ENCODE measurements at places on chromosomes 4 and X.

DNA sequence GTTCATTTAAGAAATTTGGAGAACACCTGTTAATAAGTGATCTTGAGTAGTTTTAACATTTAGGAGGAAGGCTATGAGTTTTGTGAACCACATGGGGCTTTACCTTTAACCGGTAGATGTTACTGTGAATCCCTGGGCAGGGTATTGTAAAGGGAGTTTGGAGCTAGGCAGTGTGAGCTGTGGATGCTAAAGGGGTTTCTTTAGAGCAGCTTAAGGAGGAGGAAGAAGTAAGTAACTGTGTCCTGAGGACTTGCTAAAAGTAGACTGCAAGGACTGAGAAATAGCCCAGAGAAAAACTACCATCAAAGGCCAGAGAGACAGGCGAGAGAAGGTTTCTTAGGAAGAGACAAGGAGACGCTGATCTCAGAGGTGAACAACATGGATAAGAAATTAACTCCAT is 5.6 kb downstream of the RHOH start:
- DNase-seq = no peak

GRCh38 chr4:996997-997374 is 3.8 kb upstream of the SLC26A1 start:
- no peak for DNase-seq

GRCh38 chr4:186845137-186845842 is 121.6 kb upstream of the FAT1 start:
- no peak for DNase-seq

DNA sequence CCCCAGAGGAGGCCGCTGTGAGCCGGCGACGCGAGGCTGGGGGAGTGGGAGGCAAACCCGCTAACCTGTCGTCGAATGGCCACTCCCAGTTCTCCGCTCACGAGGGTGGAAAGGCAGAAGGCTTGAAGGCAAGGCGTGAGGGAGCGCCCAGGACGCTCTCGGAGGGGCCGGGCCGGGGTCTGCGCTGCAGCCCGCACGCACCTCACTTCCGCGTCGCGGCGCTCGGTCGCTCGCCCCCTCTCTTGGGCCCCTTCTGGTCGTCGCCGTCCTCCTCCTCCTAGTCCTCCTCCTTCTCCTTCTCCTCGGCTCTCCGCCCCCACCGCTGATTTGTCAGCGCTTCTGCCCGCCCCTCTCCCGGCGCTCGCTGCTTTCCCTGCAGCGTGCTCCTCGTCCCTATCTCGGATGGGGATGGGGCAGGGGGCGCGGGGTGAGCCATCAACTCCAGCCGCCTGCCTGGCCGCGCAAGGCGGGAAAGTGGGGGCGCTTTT is at the start of gene SNCA:
TSS of gene SNCA (minus strand) at position 265 of the 488 bp plus-strand sequence. CDS start 1,494 bp downstream, outside the sequence.
- DNase-seq = peak; percentile 90

DNA sequence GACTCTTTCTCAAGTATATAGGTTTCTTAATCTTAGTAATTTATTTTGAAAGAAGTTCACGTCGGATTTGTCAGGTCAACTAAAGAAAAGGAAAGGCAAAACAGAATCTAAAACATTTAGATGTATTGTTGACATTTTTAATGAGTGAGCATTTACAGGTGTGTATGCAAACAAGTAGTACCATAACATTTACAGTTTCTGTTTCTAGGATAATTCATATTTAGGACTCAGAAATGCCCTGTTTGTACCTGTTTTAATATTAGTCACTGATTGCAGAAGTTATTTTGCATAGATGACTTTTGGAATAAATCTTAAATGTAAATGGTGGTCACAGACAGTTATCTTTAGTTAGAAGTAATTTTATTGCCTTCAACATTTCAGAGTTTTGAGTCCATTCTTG is 151.3 kb upstream of the NUDT6 start:
- no peak for DNase-seq

GRCh38 chr4:40245550-40245949 is 48.7 kb downstream of the RHOH start:
- DNase-seq = no peak

DNA sequence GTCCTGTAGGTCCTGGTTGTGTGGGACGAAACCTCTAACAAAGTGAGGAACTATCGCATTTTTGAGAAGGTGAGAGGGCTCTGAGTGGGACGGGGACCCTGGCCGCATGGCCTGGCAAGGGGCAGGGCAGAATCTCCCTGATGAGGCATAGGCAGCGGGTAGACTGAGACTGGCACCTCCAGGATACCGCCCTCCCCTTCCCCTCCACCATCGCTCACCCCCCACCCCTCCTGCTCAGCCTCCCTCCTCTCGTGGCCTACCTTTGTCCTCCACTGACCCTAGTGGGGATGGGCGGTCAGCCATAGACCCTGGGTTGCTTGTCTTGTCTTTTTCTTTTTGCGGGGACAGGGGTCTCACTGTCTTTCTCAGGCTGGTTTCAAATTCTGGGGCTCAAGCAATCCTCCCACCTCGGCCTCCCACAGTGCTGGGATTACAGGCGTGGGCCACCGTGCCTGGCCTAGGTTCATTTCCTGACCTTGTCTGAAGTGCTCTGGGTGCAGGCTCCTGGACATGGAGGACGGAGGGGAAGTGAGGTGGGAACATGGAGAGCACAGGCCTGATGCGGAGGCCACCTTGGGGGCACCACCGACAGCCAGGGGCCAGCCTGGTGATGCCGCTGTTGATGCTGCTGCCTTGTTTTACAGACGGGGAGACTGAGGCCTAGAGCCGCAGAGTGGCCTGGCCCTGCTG is 10.5 kb upstream of the ADD1 start:
- DNase-seq = no peak

GRCh38 chrX:66625525-66625924 is 13.4 kb downstream of the EDA2R start:
- DNase-seq = no peak

DNA sequence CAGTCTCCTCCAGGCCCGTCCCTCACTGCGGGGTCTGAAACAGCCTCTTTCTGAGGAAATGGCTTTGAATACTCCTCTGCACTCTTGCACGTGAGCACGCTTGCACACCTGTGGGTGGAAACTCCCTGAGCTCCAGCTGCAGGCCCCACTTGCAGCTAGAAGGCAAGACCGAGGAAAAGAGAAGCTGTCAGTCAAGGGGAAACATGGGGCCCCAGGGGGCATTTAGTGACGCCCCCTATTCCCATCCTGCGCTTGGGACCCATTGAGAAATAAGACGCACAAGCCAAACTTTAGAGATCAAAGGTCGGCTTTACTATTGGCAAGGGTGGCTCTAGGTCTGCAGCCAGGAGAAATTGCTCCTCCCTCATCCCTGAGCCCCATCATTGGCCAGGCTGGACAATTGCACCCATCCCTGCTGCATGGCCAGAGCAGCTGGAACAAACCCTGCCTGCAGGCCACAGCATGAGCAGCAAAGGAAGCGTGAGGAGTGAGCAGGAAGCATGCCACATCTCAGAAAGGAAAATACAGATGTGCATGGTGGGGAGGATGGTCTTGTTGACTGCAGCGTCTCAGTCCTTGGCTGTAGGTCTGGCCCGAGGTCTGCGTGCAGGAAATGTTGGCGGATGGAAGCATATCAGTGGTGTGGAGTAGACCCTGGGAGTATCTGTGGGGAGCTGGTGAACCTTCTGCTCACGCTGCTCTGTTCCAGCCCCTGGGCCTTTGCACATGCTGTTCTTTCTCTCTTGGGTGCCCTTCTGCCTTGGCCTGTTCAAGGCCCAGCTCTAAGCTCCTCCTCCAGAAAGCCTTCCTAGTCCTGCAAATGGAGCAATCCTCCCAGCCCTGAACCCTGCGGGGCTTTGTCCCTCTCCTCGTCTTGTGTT is 93.9 kb downstream of the PSAPL1 start:
- no peak for DNase-seq

- no peak for DNase-seq
Observed at GRCh38 chrX:134683351-134684005, 25.2 kb upstream of the PLAC1 start.

DNA sequence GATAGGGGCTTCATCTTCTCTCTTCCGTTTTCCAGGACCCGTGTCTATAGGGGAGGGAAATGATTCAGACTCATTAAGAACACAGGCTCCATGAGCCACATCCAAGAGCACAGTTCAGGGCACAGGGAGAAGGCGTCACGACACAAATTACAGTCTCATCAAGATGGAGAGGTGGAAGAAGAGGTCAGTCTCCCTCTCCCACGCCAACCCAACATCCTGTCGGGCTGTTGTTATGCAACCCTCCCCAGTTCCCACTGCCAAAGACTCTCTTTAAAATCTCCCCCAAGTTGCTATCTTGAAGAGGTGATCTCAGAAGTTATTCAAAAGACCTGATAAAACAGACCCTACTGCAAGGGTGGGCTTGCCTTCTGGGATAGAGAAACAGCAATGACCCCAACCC is 12.6 kb downstream of the ZMYM3 start:
- no peak for DNase-seq

DNA sequence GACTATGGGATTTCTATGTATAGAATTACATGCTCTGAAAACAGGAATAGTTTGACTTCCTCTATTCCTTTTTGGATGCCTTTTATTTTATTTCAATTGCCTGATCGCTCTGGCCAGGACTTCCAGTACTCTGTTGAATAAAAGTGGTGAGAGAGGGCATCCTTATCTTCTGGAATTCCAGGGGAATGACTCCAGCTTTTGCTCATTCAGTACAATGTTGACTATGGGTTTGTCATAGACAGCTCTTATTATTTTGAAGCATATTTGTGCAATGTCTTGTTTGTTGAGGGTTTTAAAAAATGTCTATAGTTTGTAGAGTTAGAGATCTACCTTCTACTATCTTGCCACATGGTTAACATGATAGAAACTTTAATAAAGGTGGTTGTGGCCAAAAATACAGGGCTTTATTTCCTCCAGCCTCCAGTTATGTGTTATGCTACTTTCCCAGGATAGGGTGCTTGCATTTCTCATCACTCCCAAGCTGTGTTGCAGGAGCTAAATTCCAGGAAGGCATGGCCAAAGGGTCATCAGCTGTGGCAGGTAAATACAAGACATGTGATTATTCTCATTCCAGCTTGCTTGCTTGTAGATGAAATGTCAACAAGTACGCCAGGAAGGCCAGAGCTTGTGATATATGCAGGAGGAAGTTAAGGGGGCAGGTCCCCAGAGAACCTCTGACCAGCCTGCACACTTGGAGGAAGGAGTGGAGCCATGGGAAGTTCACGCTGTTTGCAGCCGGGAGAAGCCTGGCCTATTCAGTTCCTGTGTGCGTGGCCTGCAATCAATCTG is 142.4 kb upstream of the CPXCR1 start:
- no peak for DNase-seq

DNA sequence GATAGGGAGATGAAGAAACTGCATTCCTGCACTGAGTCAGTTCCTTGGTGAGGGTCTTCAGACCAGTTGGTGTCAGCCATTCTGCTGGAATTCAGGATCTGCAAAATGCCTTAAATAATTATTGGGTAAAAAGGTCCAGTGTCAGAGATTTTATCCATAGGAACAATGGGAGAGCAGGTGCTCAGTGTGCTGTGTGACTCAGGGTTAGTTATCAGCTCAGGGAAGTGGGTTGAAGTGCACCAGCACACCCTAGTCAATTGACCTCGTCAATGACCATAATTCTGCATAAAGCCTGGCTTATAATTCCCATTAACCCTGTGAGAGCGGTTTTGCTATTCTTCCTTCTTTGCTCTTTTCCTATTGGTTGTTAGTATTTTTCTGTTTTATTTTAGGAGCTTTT is 37.3 kb downstream of the HERC6 start:
- DNase-seq = no peak

GRCh38 chr4:106316773-106317409 is 541 bp downstream of the AIMP1 start:
- DNase-seq = no peak

DNA sequence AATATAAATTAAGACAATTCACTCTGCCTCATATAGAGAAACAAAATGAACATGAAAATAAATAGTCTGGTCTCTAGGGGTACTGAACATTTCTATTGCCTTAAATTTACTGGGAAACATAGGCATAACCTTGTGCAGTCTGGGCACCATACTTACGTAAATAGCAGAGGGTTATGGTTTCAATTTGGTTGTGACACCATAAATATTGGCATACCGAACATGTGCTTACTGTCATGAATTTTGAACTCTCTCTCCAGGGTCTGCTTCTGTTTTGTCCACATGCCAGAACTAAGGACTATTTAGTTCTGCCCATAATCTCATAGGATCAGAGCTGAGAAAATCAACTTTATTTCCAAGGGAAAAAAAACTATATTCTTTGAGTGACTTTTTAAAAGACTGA is 17.6 kb downstream of the PDGFC start:
- DNase-seq = no peak

GRCh38 chr4:122142687-122143086 is 9.4 kb upstream of the BLTP1 start:
- no peak for DNase-seq

DNA sequence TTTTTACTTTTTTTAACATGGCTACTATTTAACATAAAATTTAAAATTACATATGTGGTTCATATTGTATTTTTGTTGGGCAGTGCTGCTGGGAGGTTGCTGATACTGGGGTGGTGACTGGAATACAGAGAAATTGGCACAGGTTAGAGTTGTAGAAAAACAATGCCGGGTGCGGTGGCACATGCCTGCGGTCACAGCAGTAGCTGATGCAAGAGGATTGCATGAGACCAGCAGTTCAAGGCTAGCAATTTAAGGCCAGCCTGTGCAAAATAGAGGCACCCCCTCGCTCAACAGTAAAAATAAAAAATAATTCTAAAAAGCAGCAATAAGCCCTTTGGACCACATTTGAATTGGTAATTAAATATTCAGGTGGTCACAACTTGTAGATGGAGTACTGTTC is 11.8 kb upstream of the CPE start:
- no peak for DNase-seq

DNA sequence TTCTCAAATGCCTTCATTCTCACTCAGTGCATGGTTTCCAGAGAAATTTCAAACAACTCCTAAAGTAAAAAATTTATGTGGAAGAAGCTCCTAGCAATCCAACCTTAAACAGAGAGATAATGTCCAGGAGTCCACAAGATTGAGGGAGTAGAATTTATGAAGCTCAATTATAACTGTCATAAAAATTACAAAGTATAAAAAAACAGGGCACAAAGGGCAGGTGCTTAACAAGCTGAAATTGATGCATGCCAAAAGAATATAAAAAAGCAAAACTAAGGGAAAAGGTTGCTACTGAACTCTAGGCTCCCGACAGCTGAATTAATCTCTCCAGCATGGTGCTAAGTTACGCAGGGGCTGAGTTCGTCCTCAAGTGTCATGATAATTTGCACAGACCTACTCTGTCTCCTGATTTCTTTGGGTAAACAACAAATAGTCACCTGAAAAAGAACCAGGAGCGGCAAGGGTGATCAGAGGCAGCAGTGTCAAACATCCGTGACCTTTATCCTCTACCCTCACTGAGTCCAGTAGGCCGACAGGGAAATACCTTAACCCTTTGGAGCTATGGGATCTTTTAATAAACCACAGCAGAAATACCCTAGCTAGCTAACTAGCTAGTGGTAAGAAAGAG is 47.2 kb upstream of the RELL1 start:
- DNase-seq = no peak

GRCh38 chr4:8407756-8408155 is 32.8 kb downstream of the ACOX3 start:
- DNase-seq = no peak

Data from ecto neural progenitor cell (in vitro differentiated cells).